ENCODE measurements at places on chromosomes 3 and 15.
A peak's percentile ranks its signal among the peaks of the same experiment; 100 is the strongest.

DNA sequence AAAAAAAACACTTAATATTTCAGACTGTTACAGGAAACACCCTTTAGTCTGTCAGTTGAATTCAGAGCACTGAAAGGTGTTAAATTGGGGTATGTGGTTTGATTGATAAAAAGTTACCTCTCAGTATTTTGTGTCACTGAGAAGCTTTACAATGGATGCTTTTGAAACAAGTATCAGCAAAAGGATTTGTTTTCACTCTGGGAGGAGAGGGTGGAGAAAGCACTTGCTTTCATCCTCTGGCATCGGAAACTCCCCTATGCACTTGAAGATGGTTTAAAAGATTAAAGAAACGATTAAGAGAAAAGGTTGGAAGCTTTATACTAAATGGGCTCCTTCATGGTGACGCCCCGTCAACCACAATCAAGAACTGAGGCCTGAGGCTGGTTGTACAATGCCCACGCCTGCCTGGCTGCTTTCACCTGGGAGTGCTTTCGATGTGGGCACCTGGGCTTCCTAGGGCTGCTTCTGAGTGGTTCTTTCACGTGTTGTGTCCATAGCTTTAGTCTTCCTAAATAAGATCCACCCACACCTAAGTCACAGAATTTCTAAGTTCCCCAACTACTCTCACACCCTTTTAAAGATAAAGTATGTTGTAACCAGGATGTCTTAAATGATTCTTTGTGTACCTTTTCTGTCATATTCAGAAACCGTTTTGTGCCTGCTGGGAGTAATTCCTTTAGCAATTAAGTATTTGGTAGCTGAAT, 17.9 kb downstream of the TMEM43 start:
- peak; percentile 27 for DNase-seq

DNA sequence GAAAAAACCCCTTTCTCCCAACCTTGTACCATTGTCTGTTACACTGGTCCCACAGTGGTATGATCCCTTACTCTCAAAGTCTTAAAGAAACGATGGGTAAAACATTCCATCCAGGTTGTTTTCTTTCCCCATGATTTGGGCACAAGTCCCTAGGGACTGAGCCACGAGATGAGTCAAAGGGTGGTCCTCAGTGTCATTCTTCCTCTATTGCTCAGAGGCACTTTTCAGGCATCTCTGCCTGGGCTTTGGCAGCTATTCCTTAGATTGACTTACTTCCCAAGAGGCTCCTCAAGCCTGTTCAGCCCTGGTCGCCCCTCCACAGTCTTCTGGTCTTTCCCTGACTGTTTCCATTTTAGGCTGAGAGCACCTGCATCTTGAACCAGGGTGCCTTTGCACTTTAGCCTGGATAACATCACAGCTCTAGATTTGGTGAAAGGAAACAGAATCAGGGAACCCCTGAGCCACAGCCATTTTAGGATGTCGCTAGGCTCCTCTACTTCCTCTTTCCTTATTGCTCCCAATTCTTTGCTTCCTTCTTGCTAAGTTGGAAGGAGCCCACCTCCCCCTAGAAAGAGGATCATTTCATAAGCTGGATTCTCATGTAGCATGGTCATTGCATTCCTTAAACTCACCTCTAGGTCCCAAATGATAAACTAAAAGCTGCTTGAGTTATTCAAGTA, 131.0 kb upstream of the TPRG1 start:
- peak; percentile 55 for DNase-seq

DNA sequence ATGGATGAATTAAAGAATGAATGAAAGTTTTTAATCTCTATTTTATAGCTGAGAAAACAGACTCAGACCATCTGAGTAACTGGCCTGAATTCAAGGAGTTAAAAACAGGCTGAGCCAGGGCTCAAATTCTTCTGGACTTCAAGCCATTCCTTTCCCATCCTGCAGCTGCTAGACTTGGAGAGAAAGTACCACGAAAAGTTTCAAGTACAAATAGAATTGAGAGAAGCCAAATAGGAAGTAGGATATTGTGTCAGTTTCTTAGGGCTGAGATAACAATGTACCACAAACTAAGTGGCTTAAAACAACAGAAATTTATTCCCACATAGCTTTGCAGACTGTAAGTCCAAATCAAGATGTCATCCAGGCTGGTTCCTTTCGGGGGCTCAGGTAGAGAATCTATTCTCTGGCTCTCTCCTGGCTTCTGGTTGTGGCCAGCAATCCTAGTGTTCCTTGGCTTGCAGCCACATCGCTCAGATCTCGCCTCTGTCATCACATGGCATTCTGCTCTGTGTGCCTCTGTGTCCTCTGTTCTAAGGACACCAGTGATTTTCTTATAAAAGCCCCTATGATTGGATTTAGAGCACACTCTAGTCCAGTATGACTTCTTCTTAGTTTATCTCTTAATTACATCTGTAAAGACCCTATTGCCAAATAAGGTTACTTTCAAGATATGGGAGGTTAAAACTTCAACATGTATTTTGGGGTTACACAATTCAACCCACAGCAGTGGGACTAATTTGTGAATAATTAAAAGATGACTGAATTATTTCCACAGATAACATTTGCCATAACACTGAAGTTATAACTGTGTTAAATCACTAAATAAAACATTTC, 25.7 kb upstream of the GOLIM4 start:
- no peak for DNase-seq

GRCh38 chr3:197242784-197243432, 55.5 kb downstream of the DLG1 start:
- no peak for DNase-seq

- no peak for DNase-seq
These were observed 179.4 kb downstream of the SATB1 start for GRCh38 chr3:18245721-18246120.

- no peak for DNase-seq
These were observed 2.4 kb downstream of the HACD3 start for GRCh38 chr15:65532738-65533051.

DNA sequence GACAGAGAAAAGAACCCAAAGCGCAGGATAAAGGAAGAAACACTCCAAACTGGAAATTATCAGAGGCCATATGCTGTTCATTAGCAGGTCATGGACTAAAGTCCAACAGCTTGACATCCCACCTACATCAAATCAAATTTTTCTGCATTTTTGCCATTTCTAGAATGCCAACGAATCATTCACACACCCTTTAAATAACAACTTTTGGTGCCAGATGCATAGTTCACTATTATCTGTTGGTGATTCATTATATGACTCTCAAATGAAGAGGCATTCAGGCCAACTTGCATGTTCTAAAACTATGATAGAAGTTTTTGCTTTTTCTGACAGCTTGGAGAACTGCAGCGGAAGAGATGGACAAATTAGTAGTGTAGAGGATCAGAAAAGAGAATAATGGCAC, 529.8 kb upstream of the NAALADL2 start:
- DNase-seq = no peak

- DNase-seq = peak; percentile 73
These were observed 287.2 kb downstream of the CGGBP1 start for GRCh38 chr3:87771337-87772192.

GRCh38 chr3:56837196-56837955, 35.6 kb upstream of the ARHGEF3 start:
- DNase-seq = peak; percentile 34

GRCh38 chr3:13364602-13365271, 55.4 kb downstream of the NUP210 start:
- no peak for DNase-seq

- DNase-seq = no peak
These were observed 1063.9 kb downstream of the ROBO1 start for GRCh38 chr3:78703944-78704343.

- DNase-seq = no peak
These were observed 15.9 kb upstream of the TMEM42 start for GRCh38 chr3:44845528-44846520.

GRCh38 chr15:78695046-78695671, 54.1 kb upstream of the CHRNB4 start:
- DNase-seq = no peak

DNA sequence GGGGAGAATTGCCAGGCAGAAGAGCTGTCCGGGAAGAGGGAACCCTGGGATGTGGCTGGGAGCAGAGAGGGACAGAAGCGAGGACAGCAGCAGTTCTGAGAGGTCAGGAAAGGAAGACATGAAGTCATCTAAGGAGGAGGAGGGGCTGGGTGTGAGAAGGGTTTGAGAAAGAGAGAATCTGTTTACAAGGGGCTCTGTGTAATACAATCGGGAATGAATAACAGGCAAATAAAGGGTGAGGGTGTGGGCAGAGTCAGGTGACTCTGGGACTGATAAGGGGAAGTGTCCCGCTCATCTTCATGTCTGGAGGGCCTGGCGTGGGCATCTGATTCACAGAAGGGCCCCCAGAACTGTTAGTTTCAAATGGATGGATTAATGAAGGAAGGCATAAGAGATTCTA, 191.3 kb downstream of the XXYLT1 start:
- DNase-seq = peak; percentile 13

DNA sequence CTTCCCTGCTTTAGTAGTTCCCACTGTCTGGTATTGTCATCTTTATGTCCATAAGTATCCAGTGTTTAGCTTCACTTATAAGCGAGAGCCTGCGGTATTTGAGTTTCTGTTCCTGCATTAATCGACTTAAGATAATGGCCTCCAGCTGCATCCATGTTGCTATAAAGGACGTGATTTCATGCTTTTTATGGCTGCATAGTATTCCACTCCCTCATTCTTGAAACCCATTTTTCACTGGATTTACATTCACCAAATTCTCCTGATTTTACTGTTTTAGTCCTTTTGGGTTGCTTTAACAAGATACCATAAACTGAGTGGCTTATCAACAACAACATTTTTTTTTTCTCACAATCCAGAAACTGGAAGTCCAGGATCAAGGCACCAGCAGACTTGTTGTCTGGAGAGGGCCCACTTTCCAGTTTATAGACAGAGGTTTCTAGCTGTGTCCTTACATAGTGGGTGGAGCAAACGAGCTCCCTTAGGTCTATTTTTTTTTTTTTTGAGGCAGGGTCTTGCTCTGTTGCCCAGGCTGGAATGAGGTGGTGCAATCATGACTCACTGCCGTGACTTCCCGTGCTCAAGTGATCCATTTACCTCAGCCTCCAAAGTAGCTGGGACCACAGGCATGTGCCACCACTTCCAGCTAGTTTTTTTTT, 6.1 kb upstream of the TICRR start:
- no peak for DNase-seq

GRCh38 chr15:60583946-60584345, 105.0 kb upstream of the ICE2 start:
- no peak for DNase-seq

GRCh38 chr15:60651101-60651500, 172.2 kb upstream of the ICE2 start:
- no peak for DNase-seq

GRCh38 chr3:11099306-11099705, 55.0 kb upstream of the HRH1 start:
- no peak for DNase-seq

- DNase-seq = no peak
These were observed 5.9 kb upstream of the FMN1 start for GRCh38 chr15:33200444-33200843.

GRCh38 chr3:82386647-82387046, 625.2 kb upstream of the GBE1 start:
- no peak for DNase-seq

GRCh38 chr15:89984001-89984400, 17.1 kb upstream of the ZNF710 start:
- no peak for DNase-seq
